Sciatic nerve (tissue), 2 donors: ENCODE measurements at places on chromosomes 16 and 17. TPM values are rescaled to one million over a fixed set of nuclear protein-coding genes. Genes with fewer than 3 reads are reported as not detected.

Gene PPP1R27
- not detected for total RNA-seq

Gene RNF43
- total RNA-seq: 0.67 TPM

Gene ZNF469
- 2.9 TPM for total RNA-seq

Gene SLC5A10
- not detected for total RNA-seq

Gene KRTAP9-9
- total RNA-seq: not detected

Gene GCGR
- 7.8 TPM for total RNA-seq

Gene ST6GALNAC1
- 1.8 TPM for total RNA-seq

Gene KRTAP16-1
- total RNA-seq: not detected

Gene CCDC200
- 0.62 TPM for total RNA-seq

Gene KRTAP9-2
- not detected for total RNA-seq

Gene SLC2A4
- total RNA-seq: 6.1 TPM

Gene CA5A
- not detected for total RNA-seq

Gene CD300LB
- 1.2 TPM for total RNA-seq

Gene KRT14
- total RNA-seq: 82.1 TPM

Gene PABPN1L
- total RNA-seq: not detected

DNA sequence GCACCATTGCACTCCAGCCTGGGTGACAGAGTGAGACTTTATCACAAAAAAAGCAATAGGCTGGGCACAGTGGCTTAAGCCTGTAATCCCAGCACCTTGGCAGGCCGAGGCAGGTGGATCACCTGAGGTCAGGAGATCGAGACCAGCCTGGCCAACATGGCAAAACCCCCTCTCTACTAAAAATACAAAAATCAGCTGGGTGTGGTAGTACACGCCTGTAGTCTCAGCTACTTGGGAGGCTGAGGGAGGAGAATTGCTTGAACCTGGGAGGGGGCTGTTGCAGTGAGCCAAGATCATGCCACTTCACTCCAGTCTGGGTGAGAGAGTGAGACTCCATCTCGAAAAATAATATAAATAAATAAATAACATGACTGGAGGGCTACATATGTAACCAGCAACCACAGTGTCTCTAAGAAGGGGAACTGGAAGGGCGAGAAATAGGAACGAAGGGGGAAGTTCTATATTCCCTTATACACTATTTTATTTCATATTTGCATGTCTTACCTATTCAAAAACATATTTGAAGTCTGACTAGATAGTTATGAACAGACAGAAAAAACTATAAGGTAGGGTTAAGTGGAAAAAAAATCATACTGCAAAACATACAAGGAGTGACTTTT lies 25.9 kb downstream of the MYH11 start:
- DNase-seq: no peak

DNA sequence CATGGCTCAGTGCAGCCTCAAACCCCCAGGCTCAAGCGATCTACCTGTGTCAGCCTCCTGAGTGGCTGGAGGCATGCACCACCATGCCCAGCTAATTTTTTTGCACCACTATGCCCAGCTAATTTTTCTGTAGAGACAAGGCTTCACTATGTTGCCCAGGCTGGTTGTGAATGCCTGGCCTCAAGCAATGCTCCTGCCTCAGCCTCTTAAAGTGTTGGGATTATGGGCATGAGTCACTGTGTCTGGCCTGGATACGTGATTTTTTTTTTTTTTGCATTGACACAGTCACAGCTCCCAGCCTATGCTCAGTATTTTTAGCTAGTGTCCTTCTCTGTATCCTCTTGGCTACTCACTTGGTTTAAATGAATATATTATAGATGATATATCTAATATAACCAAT lies 377.0 kb upstream of the TNRC6C start:
- no peak for DNase-seq

- no peak for DNase-seq
Measured at GRCh38 chr16:85448557-85449190, 164.4 kb upstream of the GSE1 start.

DNA sequence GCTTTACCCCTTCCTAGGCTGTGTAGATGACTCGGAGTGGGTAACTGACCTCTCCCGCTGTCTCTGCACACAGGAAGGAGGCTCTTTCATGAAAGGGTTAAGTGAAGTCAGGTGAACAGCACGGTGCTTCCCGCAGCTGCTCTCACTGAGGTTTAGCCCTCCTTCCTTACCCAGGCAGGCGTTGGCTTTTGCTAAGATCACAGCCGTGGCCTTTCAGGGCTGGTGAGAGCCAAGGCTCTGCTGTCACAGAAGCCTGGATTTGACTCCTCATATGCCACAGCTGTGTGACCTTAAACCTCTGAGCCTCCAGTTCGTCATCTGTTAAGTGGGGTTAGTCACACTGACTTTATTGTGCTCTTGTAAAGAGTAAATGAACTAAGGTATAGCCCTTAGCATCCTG lies 90.9 kb upstream of the PLCG2 start:
- DNase-seq: no peak

DNA sequence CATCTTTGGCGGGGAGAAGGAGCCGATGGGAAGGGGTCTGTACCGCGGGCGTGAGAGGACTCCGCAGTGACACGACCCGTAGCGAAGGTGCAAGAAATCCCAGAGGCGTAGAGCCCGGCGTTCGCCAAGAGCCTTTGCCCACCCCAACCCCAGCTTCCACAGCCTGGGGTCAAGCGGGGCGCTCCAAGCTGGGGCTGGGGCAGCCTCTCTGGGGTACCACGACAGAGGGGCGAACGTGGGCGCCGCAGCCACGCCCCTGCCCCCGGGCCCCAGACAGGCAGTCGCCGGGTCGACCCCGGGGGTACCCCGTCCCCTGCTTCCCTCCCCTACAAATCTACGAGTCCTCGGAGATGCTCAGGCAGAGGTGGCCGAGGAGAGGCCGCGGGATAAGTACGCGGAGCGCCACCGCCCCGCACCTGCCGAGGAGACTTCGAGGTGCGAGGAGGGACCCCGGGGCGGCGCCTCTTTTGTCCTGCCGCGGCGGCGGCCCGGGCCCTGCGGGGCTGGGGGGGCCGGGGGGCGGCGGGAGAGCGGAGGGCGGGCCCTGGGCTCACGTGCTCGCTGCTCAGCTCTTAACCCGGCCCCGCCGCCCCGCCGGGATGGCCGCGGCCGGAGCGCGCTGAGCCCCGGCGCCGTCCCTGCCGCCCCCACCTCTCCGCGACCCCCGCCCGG lies at the start of gene ADAM11:
Gene ADAM11, plus strand, starts transcription at position 575 of the 672 bp plus-strand sequence. CDS start 212 bp downstream, outside the sequence.
- no peak for DNase-seq

DNA sequence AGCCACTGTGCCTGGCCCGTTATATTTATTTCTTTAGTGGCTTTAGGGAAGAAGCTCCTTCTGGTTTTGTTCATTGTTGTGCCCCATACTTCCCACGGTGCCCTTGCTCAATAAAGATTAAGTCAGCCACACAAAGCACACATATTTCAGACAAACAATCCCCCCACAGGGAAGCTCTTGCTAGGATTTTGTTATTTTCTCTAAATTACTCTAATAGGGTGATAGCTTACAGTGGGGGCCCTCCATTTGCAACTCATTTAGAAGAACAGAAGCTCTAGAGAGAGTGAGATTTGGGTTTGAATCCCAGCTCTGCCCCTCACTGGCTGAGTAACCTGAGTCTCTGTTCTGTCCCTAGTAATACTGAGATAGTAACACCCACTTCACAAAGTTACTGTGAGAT lies 499.9 kb downstream of the GRIN2A start:
- DNase-seq: no peak

DNA sequence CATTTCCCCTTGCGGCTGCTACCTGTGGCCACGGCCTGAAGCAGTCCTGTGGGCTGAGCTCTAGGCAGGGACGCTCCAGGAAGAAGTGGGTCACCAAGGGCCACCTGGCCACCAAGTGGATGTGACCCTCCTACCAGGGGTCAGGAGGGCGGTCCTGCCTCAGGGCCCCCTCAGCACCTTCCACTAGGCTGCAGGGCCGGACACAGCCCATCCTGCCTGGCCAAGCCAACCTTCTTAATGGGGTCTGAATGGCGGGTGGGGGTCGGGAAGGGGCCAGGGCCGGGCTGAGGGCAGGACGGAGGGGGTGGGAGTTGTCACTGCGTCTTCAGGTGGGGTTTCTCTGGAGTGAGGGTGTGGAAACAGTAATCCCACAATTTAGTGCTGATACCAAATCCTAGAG lies 13.2 kb upstream of the MLKL start:
- no peak for DNase-seq

GRCh38 chr16:89730610-89731234 lies 9.4 kb downstream of the ZNF276 start:
- no peak for DNase-seq

- no peak for DNase-seq
Measured at GRCh38 chr16:15477802-15478201, 43.4 kb downstream of the BMERB1 start.

- peak; percentile 81 for DNase-seq
Measured at GRCh38 chr17:1040216-1040600, 43.3 kb downstream of the TIMM22 start.

DNA sequence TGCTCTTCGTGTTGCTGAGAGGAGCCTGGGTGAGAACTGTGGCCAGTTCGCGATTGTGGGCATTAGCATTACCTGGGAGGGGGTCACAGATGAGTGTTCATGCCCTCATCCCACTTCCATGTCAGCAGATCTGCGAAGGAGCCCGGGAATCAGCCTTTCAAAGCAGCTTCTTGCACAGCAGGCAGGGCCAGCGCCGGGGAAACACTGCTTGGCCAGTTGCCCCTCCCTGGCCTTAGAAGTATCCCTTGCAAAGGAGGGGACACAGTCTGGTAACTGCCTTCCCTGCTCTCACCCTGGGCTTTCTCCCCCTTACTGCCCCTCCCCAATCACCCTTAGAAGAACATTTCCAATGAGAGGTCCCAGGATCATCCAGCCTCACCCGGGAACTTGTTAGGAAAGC lies 42.8 kb upstream of the FOXF1 start:
- DNase-seq: no peak

- DNase-seq: no peak
Measured at GRCh38 chr17:7056386-7056785, 12.5 kb upstream of the SLC16A11 start.

GRCh38 chr16:23227529-23227928 lies 45.0 kb downstream of the SCNN1G start:
- DNase-seq: no peak

DNA sequence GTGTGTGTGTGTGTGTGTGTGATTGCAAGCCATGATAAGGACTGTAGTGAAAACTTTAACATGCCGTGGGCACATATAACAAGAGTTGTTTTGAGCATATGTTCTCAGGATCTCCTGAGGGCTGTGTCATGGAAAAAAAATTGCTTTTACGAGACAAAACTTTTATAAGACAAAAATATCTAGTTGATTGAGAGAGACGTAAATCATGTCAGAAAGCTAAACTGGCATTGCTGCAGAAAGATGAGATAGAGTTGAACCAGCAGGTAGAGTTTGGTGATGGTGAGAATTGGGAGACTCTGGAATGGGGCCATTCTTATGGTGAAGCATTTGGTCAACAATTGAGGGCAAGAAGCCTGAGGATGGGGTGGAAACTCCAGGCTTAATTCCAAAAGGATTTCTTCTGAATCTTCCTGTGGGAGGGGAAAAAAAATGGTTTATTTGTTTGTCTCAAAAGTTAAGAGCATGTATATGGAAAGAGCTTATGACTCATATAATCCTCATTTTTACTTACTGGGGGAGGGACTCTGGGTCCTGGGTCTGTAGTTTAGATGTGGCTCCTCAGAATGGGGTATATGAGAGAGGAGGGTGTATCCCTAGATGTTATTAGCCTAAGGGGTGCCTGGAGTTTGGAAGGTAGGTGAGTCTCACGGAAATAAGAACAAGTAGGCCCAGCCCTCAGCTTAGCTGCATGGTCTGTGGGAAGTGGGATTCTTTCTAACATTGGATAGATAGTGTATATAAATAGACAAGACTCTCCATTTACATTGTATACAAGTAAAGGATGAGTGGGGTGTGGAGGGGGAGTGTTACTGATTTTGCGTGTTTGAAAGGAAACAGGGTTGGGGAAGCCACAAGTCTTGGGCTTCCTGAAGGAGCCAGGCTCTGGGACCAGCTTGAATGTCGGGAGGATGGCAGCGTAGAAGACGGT lies 7.1 kb downstream of the MINK1 start:
- no peak for DNase-seq

- DNase-seq: no peak
Measured at GRCh38 chr17:17122781-17123483, 80.7 kb downstream of the MPRIP start.

DNA sequence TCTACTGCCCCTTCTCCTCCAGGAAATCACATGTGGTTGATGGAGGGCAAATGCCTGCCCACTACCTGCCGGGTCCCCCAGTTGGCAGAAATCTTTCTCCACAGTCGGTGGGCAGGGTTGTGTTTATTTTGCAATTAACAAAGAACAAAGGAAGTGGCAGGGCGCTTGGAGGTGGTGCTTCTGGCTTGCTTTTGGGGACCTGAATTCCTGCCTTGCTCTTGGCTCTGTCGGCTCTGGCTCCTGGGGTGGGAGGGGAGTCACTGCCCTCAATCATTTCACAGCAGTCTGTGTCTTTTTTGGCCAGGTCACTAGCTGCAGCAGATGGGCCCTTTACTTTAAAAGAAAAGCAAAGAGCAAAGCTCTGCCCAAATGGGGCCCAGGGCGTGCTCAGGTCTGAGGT lies 69.2 kb downstream of the C16orf78 start:
- no peak for DNase-seq

- DNase-seq: no peak
Measured at GRCh38 chr17:2442166-2442565, 41.3 kb upstream of the MNT start.

DNA sequence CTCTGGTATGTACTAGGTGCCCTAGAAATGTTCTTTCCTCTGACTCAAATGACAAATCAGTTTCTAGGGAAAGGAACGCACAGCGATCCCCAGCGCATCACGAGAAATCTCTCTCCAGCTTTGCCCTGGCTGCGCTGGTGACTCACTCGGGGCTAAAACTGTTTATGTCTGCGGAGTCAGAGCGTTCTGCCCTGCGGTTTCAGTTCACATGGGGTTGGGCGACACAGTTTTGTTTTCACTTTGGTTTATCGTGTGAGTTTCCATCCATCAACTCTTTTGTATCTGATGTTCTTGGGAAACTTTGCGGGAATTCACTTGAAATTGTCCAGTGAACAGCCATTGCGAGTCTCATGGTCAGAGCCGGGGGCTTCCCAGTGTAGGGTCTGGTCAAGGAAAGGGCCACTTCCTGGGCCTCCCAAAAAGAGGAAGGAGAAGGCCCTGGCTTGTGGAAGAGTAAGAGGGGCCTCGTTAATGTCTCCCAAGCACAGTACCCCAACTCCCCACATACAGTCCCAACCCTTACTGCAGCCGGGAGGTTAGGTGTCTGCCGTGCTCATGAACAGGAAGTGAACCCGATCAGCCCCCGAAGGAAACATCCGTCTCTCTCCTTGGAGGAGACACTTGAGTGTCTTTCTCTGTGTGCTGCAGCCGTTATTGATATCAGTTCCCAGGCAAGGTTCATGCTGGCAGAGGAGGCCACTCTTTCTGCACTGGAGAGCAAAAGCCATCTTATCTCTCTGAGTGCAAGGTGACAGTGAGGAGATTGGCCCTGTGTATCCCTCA lies 643.2 kb downstream of the WWOX start:
- DNase-seq: no peak

GRCh38 chr17:76657505-76658241 lies 14.1 kb upstream of the ST6GALNAC1 start:
- DNase-seq: no peak
